ENCODE measurements at places on chromosomes 13 and 19.

DNA sequence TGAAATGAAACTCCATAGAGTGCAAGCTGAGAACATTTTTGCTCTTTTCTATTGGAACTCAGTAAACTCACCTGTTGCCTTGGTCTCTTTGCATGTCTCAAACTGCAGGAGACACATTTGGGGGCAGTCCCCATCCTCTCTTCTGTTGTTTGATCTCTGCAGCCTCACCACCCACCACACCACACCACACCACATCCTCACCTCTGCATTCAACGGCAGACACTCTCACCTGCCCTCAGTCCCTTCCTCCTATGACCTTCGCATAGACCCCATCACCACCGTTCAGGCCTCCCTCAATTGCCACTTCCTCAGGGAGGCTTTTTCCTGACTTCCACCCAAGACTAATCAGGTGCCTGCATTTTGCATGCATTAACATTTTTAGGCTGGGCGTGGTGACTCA is 14.4 kb upstream of the TPM4 start:
- DNase-seq: no peak

- no peak for DNase-seq
These were observed 17.2 kb downstream of the LDLR start for GRCh38 chr19:11106477-11106876.

- peak; percentile 52 for DNase-seq
These were observed 7.0 kb downstream of the TMEM221 start for GRCh38 chr19:17441241-17442021.

GRCh38 chr13:45594227-45594626 is 21.3 kb downstream of the ERICH6B start:
- DNase-seq: no peak

DNA sequence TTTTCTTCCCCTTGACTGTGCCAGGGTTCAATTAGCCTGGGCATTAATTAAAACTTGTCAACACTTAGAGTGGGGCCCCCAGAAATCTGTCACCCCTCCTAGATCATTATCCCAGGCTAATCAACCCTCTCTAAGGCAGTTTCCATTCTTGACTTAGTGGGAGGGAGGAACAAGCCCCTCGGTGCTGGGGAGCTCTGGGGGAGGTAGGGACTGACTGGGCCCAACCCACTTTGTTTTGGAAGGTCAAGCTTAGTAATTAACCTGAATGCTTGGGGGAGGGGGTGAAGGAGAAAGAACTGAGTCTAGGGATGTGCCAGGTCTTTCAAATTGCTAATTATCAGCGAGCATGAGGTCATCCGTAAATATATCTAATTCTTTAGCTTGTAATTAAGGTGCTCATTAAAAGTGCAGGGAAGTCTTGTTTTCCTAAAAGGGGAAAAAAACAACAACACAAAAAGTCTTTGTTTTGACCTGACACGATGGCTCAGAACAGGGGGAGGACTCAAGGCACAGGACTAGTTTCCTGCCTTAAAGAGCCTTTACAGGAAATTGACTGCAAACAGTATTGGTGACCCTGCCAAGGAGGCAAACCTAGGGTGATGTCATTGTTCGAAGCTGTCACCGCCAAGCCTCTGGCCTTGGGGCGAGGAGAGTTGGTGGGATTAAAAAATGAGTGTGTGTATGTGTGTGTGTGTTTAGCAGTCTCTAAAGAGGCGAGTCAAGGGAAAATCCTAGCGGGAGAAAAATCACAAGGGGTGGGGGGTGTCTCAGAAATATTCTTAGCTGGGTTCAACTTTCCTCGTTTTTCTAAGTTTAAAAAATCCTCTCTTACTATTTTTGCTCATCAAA is 19.4 kb downstream of the ACTN4 start:
- DNase-seq: no peak

- DNase-seq: no peak
These were observed 65.9 kb downstream of the KCNRG start for GRCh38 chr13:50080911-50081678.

DNA sequence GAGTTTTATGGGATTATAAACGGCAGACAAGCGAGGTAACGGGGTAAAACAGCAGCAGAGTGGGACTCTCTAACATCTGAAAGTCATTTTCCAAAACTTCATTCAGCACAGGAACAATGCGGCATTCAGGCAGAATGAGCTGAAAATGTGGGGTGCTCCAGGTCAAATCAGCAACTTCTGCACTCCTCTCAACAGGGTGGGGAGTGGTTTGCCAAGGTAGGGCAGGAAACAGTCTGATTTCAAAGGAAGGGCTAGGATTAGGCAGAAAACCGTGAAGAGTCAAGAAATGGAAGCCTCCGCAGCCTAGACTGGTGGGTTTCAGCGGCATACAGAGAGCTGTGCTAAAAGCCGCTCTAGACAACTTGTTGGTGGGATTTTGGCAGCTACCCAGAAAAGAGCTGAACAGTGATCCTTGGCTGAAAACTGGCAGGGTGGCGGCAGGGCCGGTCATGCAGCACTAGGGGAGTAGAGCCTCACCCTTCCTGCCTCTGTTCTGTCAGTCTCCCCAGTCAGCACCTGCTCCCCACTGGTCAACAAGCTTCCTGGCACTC is 154.2 kb upstream of the KLF12 start:
- DNase-seq: no peak

GRCh38 chr19:963486-963951 is 20.6 kb upstream of the WDR18 start:
- no peak for DNase-seq

- DNase-seq: no peak
These were observed 40.8 kb downstream of the BBC3 start for GRCh38 chr19:47190167-47190727.

GRCh38 chr13:40283666-40284065 is 382.8 kb downstream of the FOXO1 start:
- no peak for DNase-seq

DNA sequence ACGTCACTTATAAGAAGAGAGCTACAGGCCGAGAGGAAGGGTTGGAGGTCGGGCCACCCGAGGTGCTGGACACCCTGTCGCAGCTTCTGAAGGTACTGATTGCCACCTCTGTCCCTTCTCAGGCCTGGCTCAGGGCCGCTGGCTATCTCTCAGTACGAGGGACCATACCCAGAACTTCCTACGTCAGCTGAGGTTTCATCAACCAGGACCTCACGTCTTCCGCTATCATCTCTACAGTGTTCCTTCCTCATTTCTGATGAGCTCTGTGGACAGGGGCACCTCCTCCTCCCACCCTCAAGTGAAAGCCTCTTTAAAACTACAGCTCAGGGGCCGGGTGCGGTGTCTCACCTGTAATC is 58.2 kb upstream of the USE1 start:
- DNase-seq: no peak

DNA sequence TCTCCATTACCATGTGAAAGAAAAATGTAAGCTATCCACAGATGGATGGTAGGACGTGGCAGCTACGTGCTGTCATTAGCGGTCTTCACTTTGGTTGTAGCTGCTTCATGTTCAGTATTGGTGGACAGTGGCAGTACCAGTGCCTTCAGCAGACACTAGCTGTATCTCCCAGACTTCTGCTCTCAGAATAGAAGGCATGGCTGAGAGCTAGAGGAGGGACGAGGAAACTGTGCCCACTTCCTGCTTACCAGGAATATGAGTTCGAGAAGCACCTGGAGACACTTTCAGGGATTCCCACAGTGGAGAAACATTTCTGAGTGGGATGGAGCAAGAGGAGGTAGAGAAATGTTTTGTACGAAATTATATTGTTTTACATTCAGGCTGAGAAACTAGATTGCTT is 6.9 kb upstream of the SHISA2 start:
- DNase-seq: no peak

DNA sequence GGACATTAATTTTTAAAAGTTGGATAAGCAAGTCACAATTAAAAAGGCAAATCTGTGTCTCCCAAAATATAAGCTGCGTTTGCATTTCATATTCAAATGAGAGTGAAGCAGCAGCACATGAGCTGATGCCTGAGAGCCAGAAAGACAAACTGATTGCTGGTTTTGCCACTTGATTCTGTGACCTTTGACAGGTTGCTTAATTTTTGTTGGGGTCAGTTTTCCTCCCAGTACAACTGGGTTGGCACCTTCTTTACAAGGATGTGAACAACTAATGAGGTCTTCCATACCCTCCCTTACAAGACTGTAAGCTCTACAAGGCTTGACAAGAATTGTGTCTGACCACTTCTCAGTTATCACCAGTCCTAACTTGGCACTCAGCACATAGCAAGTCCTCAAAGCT is 8.1 kb upstream of the KLF12 start:
- no peak for DNase-seq

DNA sequence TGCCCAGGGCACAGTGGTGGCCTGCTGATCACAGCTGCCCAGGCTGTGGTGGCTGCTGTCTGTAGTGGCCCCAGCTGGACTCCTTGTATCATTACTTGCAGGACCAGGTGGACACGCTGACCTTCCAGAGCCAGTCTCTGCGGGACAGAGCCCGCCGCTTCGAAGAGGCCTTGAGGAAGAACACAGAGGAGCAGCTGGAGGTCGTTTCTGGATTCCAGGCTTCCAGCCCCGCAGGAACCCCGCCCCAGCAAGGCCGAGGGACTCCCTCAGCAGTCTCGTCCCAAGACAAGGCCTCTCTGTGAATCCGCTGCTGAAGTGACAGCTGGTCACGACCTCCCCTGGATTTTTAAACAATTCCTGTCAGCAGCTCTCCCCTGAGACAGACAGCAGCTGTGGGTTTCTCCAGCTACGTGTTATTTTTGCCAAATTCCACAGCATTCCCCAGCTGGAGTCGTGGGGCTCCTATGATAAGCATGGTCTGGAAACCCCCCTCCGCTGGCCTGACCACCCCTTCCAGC is 98.3 kb downstream of the SLC7A1 start:
- DNase-seq: no peak

- DNase-seq: peak; percentile 0
These were observed 77.8 kb downstream of the TUBGCP3 start for GRCh38 chr13:112510002-112510780.

- DNase-seq: no peak
These were observed 840.2 kb downstream of the UQCRFS1 start for GRCh38 chr19:28372576-28373247.
